ENCODE measurements at places on chromosomes 16 and 17.

GRCh38 chr16:86480444-86480843, 29.9 kb upstream of the FOXF1 start:
- DNase-seq, result no peak

DNA sequence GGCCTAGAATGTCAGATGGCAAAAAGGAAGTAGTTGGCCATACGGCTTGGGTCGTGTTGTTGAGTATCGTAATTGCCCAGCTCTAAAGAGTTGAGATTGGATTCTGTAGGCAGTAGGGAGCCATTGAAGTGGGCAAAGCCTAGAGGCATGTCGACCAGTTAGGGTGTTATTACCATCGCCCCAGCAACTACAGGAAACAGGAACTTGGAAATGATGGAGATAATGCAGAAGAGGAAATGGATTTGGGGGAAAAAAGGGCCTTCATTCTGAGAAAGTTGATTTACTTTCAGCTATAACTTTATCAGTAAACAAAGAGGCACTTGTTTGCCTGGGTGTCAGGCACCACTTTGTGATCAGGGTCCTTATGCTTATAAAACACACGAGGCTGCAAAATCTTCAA, 52.6 kb downstream of the COX10 start:
- no peak for DNase-seq

GRCh38 chr16:14133907-14134306, 62.8 kb downstream of the MRTFB start:
- DNase-seq, result no peak

GRCh38 chr16:85851034-85851785, 47.8 kb upstream of the IRF8 start:
- DNase-seq, result no peak

DNA sequence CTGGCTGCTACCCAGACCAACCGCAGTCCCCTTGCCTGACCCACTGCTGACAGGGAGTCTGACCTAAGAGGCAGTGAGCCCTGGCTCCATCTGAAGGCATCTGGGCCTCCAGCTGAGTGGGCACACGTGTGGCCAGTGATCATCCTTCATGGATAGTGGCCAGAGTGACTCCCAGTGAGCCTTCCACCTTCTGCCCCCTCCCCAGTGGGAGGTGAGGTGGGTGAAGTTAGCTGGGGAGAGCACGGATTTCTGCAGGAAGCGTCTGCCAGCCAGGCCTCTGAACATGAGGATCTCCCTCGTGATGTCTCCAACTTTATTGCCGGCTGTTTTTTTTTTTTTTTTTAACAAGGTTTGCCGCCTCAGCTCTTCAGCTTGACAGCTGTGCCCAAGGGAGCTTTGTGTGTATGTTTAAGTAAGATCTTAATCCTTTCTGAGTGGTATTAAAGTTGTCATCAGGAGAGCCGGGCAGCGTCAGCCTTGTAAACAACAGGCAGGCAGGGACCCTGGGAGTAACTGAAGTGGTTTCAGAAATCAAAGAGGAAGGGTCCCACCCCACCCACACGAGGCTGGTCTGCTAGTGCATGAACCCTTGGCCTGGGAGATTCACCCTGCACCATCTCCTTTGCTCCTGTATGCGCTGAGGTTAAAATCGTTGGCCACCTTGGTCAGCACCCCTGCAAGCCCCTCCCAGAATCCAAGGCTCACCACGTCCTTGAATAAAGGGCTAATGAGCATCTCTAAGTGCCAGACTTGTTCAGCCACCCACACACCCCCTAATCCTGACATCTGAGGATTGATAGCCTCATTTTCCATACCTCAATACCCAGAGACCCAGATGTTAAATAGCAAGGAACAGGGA, 33.3 kb downstream of the RHBDL3 start:
- DNase-seq, result no peak

Measured in erythroblast (primary cell).